ENCODE measurements at places on chromosomes 16 and 17.

- DNase-seq, result no peak
Observed at GRCh38 chr17:74386386-74386785, 19.1 kb downstream of the GPR142 start.

DNA sequence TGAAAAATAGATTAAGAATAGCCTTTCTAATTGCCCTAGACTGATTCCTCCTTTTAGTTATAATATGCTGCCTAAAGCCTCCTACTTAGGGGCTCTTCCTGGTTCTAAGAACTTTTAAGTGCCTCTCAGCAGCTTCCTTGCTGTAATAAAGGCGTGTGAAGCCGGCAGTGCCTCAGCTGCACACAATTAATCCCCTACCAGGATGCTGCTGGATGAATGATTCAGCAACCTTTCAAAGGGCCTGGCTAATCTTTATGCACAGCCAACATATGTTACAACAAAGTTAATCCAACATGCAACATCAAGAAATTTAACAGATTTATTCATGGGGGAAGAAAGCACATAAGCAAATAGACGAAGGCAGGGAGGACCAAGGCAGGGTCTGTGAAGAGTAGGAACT lies 145.2 kb downstream of the PMP22 start:
- DNase-seq, result no peak

DNA sequence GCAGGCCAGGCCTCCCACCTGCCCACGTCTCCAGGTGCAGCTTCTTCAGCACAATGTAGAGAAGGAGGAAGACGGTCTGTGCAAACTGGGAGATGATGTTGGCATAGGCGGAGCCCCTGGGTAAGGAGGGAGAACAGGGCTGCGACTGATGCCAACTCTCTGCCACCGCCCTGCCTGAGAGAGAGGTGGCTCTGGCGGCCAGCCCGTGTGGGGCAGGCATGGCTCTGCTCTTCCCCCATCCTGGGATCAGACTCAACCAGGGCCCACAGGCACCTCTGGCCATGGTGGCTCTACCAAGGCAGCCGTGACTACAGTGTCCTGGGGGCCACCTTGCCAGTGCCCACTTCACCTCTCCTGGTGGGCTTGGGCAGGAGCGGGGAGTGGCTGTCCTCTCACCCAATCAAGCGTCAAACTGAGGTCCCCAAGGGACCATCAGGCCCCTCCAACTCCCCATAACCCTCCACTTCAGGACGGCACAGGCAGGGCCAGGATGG lies 8.6 kb downstream of the SLC47A2 start:
- no peak for DNase-seq

- no peak for DNase-seq
Observed at GRCh38 chr17:82014432-82014831, 8.2 kb downstream of the CENPX start.

- DNase-seq, result no peak
Observed at GRCh38 chr17:55931446-55931845, 180.6 kb downstream of the PCTP start.

DNA sequence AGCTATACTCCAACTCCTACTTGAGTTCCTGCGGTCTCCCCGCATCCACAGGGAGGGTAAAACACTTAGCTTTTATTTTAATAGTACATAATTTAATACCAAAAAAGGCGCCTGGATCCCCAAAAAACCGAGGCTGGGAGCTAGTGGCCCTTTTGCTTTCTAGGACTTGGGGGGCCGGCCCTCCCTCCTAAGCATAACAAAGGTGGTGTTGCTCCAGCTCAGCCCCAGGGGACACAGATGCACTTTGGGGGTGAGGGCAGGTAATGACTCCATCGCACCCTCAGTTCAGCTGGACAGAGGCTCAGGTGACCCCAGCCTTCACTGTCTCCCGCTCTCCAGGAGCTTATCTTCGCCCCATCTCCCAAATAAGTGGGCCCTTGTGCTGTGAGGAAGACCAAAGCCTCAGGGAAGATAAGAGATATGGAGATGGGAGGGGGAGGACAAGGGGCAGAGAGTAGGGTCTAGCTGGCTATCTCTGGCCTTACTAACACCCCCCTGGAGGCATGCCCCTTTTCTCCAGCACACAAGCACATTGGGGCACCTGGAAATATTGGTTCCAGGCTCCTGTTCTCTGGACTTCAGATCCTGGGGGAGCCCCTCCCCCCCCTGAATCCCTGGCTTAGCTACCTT lies 2.8 kb upstream of the NHERF1 start:
- DNase-seq, result no peak

DNA sequence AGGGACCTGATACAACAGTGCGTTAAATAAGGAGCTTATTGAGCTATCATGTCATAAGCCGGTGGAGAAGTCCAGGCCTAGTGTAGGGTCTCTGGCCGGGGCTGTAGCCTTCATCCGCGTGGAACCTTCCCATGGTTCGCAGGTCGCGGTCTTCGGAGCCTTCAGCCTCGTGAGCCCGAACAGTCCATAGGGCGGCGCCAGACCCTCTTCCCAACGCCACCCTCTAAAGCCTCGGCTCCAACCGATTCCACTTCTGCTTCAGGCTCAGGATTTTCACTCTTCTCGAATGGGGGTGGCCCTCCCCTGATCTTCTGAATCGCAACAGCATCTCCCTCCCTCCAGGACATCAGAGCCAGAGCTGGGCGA lies 10.3 kb upstream of the BRCA1 start:
- DNase-seq, result no peak

DNA sequence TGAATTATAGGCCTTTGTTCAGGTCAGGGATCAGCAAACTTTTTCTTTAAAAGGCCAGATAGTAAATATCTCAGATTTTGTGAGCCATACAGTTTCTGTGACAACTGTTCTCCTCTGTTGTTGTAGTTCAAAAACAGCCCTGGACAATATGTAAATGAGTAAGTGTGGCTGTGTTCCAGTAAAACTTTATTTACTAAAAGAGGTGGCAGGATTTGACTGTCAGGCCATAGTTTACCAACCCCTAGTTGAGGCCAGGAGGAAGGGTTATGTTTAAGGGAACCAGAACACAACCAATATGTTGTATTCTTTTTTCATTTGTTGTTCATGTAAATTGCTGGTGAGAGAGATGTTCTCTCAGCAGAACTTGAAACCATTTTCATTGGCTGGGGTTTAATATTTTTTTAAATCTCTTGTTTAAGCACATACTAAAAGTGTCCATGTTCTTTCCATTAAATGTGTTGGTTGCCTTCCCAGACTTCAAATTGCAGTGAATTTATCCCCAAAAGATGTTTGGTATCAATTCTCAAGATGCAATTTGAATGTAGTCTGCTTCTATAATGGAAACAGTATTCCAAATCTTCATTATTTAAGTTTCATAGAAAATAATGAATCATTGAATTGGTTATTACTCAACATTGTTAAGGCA lies 260.3 kb downstream of the FTO start:
- no peak for DNase-seq

- DNase-seq, result no peak
Observed at GRCh38 chr17:68732301-68732749, 131.2 kb upstream of the FAM20A start.

DNA sequence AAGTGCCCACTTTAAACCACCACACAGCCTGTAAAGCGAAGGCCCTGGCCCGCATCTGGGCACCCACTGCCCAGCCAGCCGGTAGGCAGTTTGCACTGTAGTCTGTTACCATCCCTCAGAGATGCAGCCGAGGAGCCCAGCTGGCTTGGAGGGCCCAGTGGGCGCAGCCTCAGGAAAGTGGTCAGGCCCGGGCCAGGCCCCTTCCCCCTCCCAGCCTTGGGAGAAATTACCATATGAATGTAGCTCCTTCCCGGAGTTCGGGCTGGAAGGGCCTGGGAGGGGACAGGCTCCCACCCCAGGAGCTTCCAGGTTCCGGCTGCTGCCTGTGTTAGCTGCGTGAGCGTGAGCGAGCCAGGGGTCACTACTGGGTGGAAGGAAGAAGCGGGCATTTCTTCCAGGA lies 325.4 kb downstream of the SEC14L1 start:
- no peak for DNase-seq

DNA sequence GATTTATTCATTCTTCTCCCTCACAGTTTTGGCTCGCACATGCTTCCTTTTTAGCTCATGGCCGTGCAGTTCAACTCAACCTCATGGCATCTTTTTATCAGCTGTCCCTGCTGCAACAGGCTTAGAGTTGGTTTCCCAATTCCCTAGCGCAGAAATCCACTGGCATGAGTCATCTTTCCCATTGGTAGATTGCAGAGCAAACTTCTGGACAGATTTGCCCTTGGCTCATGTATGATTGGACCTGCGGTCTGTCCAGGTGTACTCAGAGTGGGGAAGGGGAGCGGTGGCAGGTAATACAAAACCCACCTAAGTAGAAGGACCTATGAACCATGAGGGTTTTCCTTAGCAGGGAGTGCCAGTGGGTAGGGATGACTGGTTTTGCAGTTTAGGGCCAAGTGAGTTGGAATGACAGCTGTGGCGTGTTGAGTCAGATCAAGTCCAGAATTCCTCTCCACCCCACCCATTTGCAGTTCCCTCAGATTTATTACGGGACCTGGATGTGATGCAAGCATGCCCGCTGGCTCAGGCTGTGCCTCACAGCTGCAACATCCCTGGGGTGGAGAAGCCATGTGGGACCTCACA lies 584.7 kb downstream of the WWOX start:
- no peak for DNase-seq

- DNase-seq, result no peak
Observed at GRCh38 chr16:68287276-68288251, 23.2 kb downstream of the SLC7A6OS start.

- DNase-seq, result no peak
Observed at GRCh38 chr17:66811683-66812054, 23.2 kb upstream of the CACNG5 start.

- DNase-seq, result no peak
Observed at GRCh38 chr17:19579192-19579761, 45.6 kb downstream of the SLC47A1 start.

GRCh38 chr17:80950466-80951120 lies 41.0 kb upstream of the CHMP6 start:
- DNase-seq, result no peak

- no peak for DNase-seq
Observed at GRCh38 chr17:4535667-4536258, 19.4 kb downstream of the MYBBP1A start.

DNA sequence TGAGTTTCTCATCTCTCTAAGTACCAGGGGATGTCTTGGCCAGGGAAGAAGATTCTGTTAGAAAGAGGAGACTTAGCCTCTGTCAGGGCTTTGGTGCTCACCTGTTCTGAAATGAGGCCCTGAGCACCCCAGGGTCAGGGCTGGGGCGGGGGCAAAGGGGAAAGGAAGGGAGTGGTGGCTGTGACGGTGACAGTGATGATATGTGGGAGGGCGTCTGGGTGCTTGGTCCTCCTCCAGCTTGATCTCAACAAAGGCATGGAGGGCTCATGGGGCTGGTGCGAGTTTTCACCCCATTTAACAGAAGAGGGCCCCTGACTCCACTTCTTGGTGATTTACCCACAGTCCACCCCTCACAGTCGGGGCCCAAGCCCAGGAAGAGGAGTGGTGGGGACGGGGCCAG lies 15.1 kb downstream of the SOX8 start:
- DNase-seq, result no peak

DNA sequence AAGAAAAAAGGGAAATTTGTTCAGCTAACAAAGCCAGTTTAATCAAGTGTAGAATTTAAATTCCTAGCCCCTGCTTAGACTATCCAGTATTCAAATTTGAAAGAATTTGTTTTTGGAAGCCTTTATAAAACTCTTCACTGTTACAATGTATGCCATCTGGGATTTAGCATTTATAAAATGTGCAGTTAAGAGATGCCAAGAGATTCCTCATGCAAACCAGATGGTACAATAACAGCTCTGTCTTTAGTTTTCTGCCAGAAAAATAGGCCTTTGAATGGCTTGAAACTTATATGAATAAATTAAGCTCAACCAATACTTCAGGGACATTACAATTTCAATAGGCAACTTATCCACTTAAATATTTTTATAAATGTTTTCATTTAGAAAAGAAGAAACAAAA lies 6.8 kb upstream of the ANKS4B start:
- no peak for DNase-seq

GRCh38 chr16:12871784-12872183 lies 29.6 kb upstream of the SHISA9 start:
- no peak for DNase-seq
